NCI-H1694 treated with DMSO at 0.1 percent for 48 hours (cell line): ENCODE measurements at places on chromosomes 7 and 10.

DNA sequence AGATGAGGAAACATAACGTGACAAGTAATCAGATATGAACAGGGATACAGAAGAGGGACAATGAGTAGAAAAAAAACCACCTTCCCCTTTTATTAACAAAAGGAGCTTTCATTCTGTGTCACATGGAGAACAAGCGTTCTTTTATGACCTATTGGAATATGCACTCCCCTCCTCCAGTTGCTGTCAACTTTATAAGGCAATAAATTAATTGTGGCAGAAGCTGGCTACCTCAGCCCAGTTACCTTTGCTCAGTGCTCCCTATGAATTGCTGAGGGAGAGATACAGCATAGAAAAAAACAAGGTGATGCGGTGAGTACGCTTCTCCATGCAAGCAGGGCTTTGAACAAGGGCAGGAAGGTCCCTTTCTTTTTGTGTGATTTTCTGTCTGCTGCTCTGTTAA lies at the start of gene MGAM2:
Gene MGAM2, plus strand, starts transcription at position 220 of the 400 bp plus-strand sequence. CDS start 5,156 bp downstream, outside the sequence.
- no peak for DNase-seq

DNA sequence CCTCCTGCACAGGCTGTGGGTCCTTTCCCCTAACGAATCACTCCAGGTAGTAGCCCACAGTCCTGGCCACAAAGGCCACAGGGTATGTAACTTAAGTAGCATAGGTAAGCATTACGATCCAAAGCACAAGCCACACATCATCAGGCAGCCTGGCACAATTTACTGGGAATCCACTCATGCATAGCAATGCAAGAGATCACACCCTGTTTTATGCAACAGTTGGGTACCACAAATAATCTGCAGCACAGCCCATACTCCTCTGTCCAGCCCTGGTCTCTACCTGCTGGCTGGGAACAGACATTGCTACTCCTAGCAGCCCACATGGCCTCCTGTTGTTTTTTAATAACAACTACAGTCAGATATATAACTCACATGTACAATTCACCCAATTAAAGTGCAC lies 34.3 kb downstream of the SRPK2 start:
- no peak for DNase-seq

DNA sequence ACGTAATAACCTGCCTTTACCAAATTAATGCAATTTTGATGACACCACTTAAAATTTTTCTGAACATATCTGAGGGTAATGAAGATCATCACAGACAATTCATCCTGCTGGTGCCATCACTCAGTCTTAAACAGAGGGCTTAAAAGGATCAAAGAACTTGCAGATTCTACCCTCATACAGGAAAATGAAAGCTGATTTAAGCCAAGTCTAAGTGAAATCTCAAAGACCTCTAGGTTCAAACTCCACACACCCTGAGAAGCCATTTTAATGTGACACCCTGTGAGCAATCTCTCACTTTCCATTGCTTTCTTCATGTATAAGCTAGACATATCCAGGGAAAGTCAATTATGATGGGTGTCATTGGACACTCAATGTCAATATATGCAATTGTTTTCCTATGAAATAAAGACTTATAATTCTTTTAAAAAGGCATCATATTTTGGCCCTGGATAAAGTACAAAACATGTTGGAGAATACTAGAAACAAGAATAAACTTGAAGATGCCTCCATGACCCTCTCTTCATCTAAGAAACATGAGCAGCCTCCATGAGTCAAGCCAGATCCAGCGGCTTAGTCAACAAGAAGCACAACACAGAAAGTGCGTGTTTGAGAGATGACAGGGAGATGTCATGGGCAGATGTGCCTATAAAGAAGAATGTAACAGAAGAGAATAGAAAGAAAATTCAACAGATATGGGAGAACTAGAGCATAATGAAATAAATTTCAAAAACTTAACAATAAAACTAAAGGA lies 291.9 kb downstream of the PARD3 start:
- DNase-seq: no peak

DNA sequence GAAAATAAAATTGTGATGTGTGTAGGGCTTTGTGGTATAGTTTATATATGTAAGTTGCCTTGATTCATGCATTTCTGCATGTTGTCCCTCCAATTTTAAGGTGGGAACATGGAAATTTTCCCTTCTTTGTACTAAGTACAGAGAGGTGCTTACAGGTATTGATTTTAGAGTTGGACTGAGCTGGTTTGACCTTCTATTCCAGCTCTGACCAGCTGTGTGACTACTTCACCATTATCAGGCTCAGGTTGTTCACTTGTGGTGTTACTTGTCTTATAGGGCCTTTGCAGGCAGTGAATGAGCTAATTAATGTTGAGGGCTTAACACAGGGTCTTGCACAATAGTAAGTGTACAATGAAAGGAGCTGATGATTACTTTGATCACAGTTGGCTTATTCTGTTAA lies 16.3 kb downstream of the ZNF804B start:
- DNase-seq: no peak

DNA sequence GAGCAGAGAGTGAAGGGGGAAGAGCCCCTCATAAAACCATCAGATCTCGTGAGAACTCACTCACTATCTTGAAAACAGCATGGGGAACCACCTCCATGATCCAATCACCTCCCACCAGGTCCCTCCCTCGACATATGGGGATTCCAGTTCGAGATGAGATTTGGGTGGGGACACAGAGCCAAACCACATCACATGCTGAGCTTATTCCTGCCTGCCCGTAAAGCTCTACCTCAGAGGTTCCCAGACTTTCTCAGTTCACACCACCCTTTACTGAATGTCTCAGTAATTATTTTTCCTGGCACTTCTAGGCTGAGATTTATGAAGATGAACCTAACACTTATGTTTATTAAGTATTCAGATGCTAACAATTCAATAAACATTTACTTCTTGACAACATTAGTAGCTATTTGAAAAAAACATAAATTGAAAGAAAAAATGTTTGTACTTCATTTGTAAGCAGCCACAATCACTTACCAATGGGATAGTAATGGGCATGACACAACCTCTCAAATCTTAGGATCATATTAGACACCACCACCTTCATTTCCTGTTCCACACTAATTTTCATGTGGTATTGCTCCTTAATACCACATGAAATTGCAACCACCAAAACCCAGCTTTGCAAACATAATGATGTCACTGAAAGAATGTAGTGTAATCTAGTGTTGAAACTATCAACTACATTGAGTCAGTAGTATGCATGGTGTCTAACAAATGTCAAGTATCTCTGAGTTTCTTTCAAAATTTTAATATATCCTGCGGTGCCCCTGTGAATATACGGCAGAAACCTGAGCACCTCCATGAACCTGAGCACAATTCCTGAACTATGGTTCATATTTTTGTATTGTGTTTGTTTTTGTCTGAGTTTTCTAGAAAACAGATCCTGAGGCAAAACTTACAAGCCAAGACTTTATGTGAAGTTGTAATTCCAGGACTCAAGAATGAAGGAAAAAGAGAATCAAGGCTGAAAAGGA lies 4.5 kb upstream of the DGKI start:
- no peak for DNase-seq

DNA sequence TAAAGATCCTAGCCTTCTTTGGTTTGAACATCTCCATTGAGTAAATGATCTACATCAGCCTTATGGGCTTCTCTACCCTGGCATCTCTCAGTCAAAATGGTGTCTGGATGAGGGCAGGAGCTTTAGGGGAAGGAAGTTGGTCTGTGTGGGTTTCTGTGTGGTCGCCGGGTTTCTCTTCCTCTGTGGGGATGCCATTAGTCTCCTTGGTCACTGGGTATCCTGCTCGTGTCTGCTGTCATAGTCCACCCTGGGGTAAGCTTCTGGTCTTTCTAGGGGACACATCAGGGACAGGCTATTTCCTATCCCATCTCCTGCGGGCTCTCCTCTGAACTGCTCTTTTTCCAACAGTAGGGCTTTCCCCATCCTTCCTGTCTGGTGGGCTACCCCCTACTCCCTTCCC lies 150.3 kb upstream of the NPY start:
- DNase-seq: no peak

DNA sequence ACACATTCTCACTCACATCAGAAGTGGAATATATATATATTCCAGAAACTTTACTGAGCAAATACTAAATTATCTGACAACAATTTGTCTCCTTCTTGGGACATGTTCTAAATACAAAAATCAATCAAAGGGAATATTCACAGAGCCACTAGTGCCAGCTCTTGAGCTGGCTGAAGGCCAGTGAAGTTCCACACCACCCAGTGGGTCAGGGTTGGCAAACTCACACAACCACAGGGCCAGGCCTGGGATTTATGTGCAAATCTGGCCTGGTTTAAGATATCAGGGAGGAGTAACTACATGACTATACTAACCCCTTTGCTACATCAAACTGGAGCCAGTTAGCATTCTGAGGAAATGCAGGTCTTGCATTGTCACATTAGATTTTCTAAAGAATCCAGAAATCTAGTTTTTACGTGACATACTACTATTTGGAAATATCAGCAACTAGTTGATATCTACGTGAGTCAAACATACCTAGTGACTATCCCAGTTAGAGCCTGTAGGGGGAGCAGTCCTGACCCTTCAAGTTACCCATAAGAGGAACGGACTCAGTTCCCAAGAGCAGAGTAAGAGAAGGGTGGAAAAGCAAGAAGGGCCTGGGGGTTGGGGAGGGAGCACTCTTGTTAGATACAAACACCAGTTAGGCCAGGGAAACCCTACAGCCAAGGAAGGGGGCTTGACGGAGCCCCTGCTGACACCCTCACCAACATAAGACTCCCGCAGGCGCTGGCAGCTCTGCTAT lies 600.4 kb downstream of the KCNMA1 start:
- no peak for DNase-seq

DNA sequence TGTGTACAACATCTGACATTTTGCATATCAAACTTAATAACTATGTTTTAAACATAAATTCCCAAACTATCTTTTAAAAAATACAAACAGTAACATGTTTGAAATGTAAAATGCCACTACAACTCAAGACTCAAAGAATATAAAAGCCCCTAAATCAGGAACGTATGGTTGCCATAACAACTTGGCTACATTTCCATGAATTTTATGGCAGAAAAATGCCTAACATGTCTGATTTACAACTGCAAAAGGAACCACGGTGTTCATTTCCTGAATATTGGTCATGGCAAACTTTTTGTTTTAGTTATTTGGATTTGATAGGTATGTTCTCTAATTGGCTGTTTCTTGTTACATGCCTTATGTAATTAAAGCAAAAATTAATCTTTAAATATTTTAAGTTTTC lies 2.0 kb downstream of the SOSTDC1 start:
- no peak for DNase-seq

GRCh38 chr10:125489731-125490130 lies 193.2 kb downstream of the TEX36 start:
- no peak for DNase-seq

- DNase-seq: no peak
These were observed 56.4 kb downstream of the DPYSL4 start for GRCh38 chr10:132243141-132243540.

DNA sequence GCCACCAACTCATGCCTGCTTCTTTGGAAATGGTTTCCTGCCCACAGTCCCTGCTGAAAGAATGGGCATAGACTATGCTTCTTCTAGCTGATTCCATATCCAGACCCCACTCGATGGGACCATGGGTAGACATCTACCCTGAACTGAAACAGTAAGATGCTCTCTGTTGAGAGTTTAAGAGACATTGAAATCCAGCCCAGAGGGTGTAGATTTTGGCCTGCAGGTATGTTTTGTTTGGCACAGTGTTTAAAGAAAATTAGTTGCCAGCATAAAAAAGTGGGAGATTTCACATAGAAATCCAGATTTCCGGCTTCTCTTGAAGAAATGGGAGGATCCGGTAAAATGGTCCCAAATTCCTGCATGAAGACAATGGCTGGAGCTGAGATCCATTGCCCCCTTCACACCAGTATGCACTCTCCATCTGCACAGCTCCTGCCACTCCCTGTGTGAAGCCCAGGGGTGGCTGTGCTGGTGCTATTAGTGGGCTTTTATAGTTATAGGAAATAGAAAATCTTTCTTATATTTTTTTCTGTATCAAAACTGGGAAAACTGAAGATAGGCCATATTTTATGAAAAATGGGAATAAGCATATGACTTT lies 218.1 kb downstream of the PTEN start:
- DNase-seq: no peak

GRCh38 chr7:71193099-71193810 lies 61.3 kb downstream of the GALNT17 start:
- DNase-seq: peak; percentile 44

DNA sequence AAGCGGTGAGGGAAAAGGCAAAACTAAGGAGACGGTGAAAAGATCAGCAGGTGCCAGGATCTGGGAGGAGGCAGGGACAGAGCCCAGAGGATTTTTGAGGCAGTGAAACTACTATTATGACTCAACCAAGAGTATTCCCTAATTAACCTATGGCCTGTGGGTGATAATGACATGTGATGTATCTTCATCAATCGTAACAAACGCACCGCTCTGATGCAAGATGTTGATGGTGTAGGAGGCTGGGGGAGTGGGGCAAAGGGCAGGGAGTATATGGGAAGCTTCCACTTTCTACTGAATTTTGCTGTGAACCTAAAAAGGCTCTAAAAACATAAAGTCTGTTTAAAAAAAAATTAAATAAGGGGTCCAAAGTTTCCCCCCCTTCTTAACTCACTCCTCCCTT lies 25.5 kb upstream of the EZH2 start:
- DNase-seq: no peak

DNA sequence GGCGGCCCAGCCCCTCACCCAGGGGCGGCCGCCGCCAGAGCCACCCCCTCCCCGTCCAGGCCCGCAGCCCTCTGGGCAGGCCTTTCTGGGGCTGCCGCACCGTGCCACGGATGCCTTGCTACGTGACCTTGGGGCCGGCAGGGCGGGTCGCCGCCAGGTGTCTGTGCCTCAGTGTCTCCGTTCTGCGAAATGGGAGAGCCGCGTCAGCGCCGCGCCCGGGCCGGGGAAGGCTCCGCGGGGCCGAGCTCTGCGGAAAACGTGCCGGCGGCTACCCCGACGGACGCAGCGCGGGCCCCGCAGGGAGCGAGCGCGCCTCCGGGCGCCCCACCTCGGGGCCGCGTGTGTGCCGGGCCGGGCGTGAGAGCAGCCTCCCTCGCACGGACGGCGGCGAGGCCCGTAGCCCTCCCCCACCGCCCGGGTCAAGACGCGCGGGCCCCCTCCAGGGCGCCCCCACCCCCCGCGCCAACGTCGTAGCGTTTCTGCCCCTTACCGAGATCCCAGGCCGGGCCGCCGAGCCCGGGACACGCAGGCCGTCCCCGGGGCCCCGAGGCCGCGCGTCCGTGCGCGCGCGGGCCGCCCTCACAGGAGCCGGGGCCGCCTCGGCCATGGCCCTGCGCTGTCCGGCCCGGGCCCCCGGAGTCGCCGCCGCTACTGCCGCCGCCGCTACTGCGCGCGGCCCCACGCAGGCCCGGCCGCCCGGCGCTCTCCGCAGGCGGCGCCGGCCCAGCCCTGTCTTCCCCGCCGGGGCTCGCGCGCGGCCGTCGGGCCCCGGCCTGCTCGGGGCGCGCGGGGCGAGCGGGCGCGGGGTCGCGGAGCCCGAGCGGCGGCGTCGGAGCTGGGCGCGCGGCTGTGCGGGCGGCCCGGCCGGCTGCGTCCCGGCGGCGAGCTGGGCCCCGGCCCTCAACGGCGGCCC lies 1.1 kb downstream of the ZNF777 start:
- DNase-seq: no peak

GRCh38 chr7:13262929-13263530 lies 575.6 kb downstream of the ARL4A start:
- peak; percentile 50 for DNase-seq

GRCh38 chr10:70296406-70296899 lies 12.6 kb upstream of the NPFFR1 start:
- DNase-seq: peak; percentile 1
